ENCODE measurements at places on chromosomes 16 and 17.
A peak's percentile ranks its signal among the peaks of the same experiment; 100 is the strongest.

- no peak for DNase-seq
Observed at GRCh38 chr17:6456914-6457687, 12.8 kb downstream of the PIMREG start.

GRCh38 chr17:19531780-19532501 is 1.7 kb upstream of the SLC47A1 start:
- no peak for DNase-seq

GRCh38 chr17:50263331-50264262 is 10.7 kb upstream of the TMEM92 start:
- no peak for DNase-seq

DNA sequence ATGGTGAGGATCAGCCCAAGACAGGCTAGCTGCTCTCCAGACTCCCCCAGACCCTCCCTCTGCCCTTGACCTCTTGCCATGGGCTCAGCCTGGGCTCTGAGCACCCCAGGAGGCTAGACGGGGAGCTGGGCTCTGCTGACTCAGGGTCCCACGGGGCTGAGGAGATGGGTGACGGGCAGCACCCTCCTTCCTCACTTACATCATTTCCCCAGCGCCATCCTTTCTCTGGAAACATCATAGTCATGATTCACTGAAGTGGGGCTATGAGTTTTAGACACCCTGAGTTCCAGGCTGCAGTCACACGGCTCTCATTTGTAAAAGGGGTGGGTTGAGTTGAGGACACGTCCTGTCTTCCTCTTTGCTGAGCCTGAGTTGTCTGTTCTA is 3.0 kb upstream of the ITGAX start:
- no peak for DNase-seq

DNA sequence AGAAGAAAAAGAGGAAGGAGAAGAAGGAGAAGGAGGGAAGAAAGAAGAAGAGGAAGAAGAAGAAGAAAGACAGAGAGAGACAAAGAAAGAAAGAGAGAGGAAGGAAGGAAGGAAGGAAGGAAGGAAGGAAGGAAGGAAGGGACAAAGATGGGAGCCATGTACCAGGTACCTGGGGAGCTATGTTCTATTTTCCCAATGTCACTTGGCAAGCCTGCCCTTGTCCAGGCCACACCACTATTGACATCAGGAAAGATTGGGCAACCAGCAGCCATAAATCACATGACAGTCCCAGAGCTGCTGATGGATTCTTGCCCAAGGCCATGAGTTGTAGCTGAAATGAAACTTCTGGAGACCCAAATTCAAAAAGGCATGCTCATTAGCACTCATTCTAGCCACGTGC is 2.7 kb upstream of the CES1 start:
- DNase-seq, result no peak

GRCh38 chr17:63838631-63839171 is 3.8 kb downstream of the SMARCD2 start:
- no peak for DNase-seq

- no peak for DNase-seq
Observed at GRCh38 chr17:77628035-77628434, 330.5 kb upstream of the TNRC6C start.

GRCh38 chr17:670286-670685 is 44.4 kb downstream of the VPS53 start:
- no peak for DNase-seq

DNA sequence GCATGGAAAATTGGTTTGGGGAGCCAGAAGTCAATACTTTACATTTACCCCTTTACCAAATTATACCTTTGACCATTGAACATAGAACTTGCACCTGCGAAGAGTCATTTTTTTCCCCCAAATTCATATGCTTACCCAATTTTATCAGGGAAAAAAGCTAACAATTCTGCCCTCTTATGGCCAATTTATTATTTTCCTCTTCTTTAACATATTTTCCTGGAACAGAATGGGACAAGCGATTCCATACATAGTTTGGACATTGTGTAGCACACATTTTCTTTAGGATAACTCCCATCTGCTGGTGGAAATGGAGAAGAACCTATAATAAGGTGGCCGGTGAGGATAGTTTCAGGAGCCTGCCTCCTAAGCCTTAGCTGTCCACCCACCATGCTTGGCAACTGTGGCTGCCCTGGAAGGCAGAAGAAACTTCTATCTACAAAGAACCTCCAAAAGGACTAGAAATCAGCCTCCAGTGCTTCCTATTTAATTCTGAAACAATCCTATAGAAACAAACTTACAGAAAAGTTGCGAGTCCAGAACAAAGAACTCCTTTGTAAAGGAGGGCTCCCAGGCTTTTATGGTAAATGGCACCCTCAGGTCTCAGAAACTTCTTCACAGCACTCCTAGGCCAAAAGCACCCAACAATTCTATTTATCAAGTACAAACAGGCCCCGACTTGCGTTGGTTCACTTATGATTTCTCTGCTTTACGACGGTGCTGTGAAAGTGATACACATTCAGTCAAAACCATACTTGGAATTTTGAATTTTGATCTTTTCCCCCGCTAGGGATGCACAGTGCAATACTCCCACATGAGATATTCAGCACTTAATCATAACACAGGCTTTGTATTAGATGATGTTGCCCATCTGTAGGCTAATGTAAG is 64.1 kb upstream of the CACNG4 start:
- DNase-seq, result no peak

DNA sequence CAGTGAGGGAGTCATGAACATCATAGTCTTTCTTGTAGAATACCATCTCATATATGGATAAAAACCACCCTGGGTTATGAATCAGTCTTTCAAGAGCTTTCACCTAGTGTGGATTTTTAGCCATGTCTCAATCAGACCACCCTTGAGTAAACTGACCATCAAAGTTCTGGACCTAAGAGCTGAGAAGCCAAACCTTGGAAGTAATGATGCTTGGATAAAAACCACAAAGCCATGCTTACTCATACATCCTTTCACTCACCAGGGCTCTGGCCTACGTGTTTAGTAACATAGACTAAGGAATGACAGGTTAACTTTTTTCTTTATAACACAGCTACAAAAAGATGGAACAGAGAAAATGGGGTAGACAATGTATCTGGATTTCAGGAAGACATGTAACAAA is 167.2 kb downstream of the STX8 start:
- no peak for DNase-seq

- no peak for DNase-seq
Observed at GRCh38 chr16:3187798-3188674, at the start of gene OR1F1. Gene OR1F1, plus strand, starts transcription at chr16:3188204.

GRCh38 chr17:40209404-40210093 is 9.6 kb upstream of the WIPF2 start:
- DNase-seq, result no peak

DNA sequence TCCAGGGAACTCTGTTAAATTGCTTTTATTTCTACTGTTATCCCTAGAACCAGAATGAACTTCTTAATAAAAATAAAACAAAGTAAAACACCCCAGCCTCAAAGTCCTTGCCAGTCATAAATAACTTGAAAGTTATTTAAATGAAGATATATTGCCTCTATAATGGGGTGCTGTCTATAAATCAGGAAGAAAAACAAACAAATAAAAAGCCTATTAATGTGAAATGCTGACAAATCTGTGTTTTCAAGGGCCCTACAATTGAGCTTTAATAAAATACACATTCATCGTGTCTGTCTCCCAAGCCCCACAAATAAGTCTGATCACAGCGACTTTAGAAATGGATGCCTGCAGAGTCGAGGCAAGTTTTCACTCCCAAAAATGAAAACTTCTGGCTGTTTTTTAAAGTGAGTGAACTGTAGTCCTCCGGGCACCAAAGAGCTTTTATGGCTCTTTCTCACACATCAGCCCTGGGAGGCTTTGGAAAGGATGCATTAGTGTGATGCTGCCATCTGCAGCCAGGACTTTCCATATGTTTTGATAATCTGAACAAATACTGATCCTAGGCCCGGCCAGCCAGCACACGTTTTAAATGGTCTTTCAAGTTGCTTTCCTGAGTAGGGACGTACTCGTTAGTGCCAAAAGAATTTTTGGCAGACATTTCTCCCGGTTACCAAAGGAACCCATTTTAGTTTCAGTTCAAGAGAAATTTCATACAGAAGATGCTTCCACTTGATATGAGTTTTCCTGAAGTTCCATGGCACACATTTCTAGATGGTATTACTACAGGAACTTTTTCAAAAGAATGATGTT is 16.3 kb downstream of the NACA2 start:
- no peak for DNase-seq

GRCh38 chr16:67244387-67245185 is 2.7 kb downstream of the FHOD1 start:
- DNase-seq, result peak; percentile 52

DNA sequence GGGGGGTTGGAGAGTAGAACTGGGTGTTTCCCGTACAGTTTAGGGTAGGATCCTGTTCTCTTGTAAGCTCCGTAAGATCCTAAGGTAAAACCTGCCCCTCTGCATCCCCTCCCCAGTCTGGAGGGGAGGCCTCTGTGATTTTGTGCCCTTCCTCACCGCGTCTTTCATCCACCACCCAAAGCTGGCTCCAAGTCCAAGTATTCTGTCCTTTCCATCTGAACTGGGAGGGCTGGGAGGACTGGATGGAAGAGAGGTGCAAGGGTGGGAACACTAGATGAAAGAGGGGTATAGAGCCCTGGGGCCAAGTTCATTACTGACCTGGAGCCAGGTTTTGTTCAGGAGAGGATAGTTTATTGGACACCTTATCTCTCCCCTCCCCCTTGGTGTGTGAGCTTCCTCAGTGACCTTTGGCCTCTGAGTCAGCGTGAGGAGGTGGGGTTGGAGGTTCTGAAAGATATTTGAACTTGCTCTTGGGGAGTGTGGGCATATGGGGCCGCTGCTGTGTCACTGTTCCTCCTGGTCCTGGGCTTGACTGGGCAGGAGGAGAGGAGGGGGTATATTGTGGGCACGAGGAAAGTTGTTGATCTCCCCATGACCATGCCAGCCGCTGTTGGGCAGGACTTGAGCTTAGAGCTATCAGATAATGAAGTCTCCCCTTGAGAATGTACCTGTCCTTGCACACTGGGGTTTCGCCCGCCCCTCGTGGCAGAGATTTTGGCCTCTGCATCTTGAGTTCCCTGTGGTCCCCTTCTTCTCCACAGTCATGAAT is 1.6 kb downstream of the LASP1 start:
- peak; percentile 26 for DNase-seq

All from stimulated activated CD4-positive, alpha-beta T cell treated with anti-CD3 and anti-CD28 coated beads, Interleukin-1b, Interleukin-23, amount 100 ng/mL, for 1 hour (primary cell).